ENCODE measurements at places on chromosomes 4 and X.

GRCh38 chr4:125389713-125390112 lies 75.0 kb downstream of the FAT4 start:
- DNase-seq: no peak

DNA sequence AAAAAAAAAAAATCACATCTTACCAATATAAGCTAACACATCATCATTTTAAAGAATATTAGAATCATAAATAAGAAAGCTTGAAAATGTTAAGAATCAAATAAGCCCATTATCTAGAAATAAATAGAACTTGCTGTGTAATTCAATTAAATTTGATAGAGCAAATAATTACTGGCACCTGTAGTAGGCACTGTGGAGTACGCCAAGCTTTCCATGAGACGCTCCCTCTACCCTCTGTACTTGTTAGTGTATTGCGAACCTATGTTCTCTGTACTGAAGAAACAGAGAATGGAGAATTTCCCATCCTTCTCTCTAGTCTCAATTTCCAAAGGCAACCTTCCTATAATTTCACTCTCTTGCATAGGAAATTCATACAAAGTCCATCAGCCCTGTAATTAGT lies 61.7 kb upstream of the HAND2 start:
- no peak for DNase-seq

DNA sequence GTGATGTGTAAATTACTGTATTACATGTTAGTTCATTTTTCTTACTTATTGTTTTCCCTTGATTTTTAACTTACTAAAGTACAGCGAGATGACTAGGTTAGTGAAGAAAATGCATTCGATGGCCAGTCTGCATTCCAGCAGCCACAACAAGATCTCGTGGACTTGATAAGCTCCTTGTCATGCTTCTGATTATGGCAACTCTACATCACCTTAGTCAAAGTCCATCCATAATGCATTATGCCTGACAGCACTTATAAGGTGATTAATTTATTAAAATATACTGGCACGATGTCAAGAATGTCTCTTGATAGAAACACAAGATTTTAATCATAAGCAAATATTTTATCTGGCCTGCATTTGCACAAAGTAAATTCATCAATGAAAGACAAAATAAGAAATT lies 109.9 kb upstream of the NAP1L5 start:
- no peak for DNase-seq

DNA sequence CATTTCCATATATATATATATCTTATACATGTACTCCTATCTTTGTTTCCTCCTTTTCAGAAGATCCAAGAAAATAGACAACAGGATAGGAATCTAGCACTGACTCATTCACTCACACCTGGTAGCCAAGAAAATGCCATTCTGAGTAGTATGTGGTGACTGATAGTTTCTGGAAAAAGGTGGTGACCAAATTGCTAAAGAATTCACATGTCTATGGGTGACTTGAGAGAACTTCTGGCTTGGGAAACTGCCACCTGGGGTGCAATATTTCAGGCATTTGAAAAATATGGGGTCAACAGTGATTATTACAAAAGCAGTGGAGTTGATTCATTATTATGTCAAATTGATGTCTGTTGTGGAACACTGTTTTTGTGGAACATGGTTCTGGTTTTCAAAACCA lies 605.1 kb downstream of the PCDH18 start:
- DNase-seq: no peak

DNA sequence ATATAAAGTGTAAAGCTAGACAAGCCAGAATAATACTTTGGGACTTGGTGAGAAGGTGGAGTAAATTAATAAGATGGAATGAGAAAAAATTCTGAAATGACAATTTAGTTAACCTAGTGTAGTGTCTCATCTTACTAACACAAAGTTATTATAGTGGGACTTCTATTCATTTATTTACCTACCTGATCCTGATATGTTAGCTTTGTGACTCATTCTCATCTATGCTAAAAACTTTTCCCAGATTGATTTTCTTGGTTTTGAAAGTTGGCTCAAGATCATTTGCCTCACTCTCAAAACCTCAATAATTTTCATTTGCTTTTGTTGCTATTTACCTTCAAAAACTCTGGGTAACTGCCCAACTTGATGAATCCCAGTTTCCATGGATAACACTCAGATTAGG lies 698.6 kb downstream of the SH3BGRL start:
- DNase-seq: no peak

- no peak for DNase-seq
These were observed 1520.7 kb downstream of the ARAP2 start for GRCh38 chr4:34723605-34724004.

GRCh38 chr4:75643651-75644050 lies 13.3 kb upstream of the CDKL2 start:
- no peak for DNase-seq

DNA sequence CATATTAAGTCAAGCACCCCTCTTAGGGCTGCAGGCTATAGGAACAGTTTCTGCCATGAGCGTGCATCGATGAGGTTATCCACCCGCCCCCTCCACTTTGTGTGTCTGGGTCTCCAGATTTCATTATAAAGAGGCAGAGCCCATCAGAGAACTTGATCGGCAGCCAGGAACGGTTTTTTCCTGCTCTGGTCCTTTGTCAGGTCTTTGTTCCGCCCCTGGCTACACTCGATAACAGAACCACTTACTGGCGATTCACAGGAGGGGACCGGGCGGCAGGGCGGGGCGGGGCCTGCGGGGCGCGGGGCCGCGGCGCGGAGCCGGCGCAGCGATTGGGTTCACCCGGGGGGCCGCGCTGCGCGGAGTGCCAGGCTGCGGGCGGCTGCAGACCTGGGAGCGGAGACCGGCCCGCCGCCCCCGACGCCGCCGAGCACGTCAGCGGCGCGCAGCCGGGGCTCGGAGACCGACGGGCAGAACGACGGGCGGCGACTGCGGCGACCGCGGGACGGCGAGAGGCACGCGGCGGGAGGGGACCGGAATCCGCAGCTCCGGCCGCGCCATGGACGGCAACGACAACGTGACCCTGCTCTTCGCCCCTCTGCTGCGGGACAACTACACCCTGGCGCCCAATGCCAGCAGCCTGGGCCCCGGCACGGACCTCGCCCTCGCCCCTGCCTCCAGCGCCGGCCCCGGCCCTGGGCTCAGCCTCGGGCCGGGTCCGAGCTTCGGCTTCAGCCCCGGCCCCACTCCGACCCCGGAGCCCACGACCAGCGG lies at the start of gene SLC10A4:
Gene SLC10A4 (plus strand): TSS at position 338 of the 771 bp plus-strand sequence. CDS start 219 bp downstream, at position 557.
- DNase-seq: no peak

- DNase-seq: no peak
These were observed 711.0 kb downstream of the RPA4 start for GRCh38 chrX:97594646-97595224.

DNA sequence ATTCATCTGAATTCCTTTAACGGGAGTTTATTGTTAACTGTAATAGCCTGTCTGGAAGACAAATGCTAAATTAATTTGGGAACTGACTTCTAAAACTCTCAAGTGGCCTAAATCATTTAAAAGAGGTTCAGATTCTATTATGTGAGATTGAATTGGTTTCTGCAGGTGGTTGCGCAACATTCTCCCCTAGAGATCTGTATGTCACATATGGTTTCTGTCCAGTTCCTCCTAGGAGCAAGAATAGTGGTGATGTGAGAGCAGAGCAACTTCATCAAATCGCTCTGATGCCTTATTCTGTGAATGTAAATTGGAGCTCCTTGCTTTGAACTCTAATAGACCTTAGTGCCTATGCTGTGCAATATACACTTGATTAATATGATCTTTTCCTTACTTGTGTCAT lies 144.6 kb upstream of the GPR101 start:
- no peak for DNase-seq

- DNase-seq: no peak
These were observed 27.6 kb upstream of the CFAP299 start for GRCh38 chr4:80307774-80308465.

DNA sequence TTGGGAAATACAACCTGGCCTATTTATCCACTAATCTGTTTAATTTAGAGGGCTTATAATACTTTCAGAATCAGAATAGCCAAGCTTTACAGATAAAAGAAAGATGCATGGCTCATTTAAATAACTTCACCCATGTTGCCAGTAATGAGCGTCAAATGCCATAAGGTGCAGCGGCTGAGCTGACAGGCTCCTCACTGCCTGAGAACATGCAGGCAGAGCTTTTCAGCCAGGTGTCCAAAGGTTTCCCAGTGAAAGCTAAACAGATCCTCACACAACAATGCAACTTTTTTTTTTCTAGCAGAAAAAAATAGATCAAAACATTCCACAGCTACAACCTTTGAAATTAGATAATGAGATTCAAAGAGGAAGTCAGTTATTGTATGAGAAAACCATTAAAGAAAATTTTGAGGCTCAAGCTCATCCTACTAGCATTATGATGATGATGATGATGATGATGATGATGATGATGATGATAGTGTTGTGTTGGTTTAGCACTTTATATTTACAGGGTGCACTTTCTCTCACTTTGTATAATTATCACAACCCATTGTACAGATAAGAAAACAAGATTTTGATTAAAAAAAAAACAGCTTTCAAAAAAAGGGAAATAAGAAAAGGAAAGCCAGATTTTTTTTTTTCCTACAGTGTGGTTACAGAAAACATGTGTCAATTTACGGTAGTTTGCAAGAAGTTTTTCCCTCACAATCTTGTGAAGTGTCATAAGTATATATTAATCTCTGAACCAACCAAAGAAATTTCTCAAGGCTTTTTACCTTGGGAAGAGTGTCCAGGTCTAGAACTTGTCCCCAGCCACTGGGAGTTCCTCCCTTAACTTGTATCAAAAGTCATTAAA lies 12.2 kb upstream of the TNIP3 start:
- no peak for DNase-seq

- no peak for DNase-seq
These were observed 54.8 kb upstream of the RBMXL3 start for GRCh38 chrX:115134382-115134781.

GRCh38 chrX:11953615-11954014 lies 184.7 kb upstream of the FRMPD4 start:
- no peak for DNase-seq

DNA sequence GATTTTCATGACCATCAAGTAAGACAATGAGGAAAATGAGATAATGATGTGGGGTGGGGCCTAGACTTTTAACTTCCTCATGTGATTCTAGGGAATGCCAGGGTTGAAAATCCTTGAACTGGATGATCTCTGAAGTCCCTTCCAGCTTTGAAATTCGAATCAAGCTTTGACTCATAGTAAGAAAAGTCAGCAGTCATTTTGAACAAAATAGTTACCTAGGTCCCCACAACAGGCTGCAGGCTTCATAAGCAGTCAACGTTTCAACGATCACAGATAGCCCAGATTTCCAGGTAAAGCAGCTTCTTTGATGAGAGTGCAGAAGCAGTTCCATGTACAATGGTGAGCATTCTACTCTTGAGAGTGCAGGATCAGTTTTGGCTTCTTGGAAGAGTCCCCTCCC lies 93.7 kb downstream of the GRIA3 start:
- no peak for DNase-seq

GRCh38 chr4:7843831-7844593 lies 95.6 kb downstream of the AFAP1 start:
- DNase-seq: peak; percentile 78

DNA sequence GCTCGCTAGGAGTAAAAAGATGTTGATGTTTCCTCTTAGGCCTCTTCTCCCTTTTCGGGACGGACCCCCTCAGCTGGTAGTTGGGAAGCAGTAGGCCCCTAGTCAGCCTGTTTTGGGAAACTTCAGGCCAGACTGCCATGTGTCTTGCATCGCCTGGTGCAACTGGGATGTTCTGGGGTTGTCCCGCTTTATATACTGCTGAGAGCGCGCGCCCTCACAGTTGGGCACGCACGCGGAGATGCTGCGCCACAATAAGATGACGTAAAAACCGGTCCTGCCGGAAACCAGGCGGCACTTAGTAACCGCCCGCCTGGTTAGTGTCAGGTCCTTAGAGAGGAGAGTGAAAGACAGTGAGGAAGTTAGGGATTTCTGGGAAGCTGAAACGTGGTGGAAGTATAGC lies 231.3 kb upstream of the CT83 start:
- no peak for DNase-seq

- peak; percentile 21 for DNase-seq
These were observed 152.0 kb upstream of the USP9X start for GRCh38 chrX:40933132-40933705.

DNA sequence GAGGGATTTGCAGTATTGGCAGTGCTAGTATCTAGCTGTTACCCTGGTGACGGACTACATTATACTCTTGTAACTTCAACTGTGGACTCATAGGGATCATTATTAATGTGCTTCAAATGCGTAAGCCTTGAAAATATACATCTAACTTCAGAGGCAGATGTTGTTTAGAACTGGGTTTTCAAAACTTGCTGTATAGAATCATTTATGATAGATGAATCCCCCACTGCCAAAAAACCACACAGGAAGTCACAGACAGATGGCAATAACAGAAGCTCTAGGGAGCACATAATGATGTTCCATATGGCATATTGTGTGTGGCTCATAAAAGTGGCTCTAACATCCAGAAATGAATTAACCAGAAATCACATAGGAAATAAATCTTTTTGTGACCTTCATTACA lies 62.3 kb upstream of the RELL1 start:
- no peak for DNase-seq

DNA sequence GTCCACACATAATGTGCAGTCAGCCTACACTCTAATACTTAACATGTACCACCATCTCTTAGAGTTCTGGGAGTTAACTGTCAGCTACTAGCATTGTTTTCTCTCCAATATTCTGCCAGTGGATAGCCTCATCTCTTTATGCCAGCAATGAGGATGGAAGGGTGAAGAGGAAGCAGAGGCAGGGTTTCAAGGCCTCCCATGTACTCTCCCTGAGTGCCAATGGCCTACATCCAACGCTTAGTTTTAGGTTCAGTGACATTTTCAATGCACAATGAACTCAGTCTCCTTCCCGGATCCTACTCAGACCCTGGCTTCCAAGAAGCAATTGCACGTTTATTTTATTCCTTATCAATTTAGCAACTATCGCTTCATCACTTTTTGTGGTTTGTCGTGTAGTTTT lies 686.1 kb downstream of the DMD start:
- DNase-seq: no peak

GRCh38 chr4:127533028-127533700 lies 99.6 kb upstream of the INTU start:
- DNase-seq: no peak

DNA sequence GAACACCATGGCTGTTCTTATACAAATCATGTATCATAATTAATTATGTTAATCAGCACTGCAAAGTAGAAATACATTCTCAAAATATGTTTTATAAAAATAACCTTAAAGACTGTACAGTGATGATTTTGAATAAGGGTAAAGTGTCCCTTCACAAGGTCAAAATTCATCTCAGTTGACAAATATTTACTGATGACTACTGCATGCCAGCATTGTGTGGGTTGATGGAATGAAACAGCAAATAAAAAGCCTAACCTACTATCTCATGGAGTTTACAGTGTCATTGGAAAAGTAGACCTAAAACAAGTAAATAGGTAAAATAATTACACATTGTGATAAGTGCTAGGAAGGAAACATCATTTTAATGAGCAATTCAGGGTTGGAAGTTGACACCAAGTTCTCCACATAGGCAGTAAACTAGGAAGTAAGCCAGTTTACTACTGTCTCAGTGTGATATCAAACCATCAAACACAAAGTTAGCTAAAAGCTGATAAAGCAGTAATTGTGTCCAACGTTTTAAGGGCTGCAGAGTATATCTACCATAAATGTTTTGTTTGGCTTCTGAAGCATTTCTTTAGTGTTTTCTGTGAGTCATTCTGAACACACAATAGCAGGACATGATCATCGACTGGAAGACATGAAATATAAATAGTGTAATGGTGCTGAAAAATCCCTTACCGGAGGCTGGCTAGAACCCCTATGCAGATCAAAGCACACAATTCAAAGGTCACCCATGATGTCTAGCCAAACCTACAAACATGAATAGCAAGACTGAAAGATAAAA lies 221.8 kb downstream of the DACH2 start:
- no peak for DNase-seq

- DNase-seq: no peak
These were observed 138.9 kb upstream of the MID1 start for GRCh38 chrX:10759141-10759799.

- no peak for DNase-seq
These were observed 69.5 kb downstream of the ACOX3 start for GRCh38 chr4:8370835-8371595.
